ENCODE measurements at places on chromosomes 2 and 18. TPM values are rescaled to one million over a fixed set of nuclear protein-coding genes. Genes with fewer than 3 reads are reported as not detected.
A peak's percentile ranks its signal among the peaks of the same experiment; 100 is the strongest.

DNA sequence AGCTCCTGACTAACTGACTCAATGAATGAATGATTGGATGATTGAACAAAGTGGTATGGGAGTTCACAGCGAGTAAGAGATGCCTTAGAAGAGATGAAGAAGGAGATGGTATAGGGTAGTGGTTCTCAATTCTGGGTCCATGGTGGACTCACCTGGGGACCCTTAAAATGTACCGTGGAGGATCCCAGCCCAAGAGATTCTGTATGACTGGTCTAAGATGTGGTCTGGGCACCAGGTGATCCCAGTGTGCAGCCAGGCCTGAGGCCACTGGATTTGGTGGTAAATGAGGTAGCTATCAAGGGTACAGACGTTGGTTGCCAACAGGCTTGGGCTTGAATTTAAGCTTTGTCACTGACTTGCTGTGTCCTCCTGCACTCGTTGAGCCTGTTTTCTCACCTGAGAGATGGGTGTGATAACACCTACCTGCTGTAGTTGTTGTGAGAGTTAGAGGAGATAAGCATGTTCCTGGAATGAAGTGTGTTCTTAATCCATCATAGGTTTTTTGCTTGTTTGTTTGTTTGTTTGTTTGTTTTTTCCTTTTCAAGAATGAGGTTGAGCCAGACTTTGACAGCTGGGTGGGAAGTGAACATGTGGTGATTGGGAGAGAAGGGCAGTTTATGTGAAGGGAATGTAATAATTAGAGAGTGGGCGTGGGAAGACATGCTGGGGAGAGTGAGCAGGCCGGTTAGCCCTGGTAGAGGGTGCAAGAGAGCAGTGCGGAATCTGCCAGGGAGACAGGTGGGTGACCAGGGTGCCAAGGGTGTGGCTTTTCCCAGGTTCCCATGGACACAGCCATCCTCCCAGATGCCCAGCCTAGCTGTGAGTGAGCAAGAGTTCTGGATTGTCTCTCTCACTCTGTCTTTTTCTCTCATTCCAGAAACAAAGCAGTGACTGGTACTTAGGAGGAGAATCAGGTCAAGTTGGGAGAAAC, 31.4 kb upstream of the IL1B start:
- no peak for DNase-seq

DNA sequence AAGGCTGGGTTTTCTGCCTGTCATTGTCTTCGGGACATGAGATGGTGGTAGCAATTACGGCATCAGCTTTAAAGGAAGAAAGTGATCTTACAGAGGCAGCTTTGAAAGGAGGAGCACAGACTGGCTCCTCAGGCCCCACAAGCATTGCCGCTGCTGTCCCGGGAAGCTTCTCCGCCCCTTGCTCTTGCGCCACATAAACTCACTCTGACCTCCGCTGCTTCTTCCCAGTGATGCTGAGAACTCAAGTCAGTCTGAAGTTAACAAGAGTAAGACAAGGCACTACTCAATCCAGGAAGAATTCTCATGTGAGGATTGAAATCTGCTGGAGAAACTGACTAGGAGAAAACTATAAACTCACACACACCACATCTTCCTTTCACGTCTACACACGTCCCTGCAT, 112.4 kb upstream of the RIOK3 start:
- DNase-seq, result no peak

CHN1 gene
- 29.8 TPM for polyA plus RNA-seq

DNA sequence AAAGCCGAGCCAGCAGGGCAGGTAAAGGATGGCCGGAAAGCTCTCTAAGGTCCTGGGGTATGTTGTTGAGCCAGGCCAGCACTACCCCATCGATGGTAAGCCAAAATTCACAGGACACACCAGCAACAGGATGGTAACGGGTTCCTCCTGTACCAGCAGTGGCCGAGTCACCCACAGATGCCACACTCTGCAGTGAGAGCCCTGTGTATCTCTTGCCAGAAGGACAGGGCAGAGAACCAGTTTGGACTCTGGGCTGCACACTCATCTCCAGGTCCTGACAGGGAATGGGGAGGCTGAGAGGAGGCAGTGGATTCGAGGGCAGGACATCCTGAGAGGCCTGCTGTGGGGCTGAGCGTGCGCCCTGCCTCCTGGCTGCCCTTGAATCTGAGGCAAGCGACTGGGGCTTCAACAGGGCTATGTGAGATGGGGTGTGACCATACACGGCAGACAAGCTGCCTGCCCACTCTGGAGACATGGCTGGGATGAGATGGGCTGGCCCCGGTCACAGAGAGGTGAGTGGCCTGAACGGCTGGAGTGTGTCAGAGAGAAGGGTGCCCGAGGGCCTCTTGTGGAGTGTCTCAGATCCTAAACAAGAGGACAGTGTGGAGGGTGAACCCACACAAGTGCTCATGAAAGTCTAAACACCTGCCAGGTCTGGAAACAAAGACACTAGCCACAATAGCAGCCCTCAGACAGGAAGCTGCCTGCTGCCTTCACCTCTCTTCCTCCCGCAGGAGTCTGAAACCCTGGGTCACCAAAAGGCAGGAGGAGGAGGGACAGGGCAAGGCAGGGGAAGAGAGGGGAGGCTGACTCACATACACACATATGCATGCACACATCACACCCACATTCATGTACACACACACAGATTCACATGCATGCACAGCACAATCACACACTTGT, 182.3 kb downstream of the LOXHD1 start:
- no peak for DNase-seq

DNA sequence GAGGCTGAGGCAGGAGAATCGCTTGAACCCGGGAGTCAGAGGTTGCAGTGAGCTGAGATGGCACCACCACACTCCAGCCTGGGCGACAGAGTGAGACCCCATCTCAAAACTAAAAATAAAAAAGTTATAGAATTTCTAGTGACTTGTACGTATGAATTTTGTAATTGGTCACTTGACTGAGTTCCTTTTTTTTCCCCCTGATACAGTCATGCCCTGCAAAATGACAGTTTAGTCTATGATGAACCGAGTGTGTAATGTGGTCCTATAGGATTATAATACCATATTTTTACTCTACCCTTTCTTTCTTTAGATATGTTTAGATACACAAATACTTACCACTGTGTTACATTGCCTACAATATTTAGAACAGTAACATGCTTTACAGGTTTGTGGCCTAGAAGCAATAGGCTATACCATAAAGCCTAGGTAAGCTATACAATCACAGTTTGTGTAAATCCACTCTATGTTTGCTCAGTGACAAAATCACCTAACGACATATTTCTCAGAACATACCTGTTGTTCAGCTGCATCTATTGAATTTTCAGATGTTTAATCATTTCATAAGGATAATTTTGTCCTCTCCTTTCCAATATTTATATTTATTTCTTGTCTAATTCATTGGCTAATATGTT, 25.4 kb downstream of the SOCS6 start:
- no peak for DNase-seq

SLC19A3 gene
- polyA plus RNA-seq, result 7.4 TPM

DNA sequence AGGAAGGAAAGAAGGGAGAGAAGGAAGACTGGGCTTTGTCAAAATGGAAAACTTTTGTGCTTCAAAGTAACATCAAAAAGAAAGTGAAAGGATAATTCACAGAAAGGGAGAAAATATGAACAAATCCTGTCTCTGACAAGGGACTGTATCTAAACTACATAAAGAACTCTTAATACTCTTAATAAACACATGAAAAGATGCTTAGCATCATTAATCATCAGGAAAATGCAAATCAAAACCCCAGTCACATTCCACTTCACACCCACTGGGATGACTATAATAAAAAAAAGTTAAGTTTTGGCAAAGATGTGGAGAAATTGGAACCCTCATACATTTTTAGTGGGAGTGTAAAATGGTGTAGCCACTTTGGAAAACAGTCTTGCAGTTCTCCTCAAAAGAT, 11.8 kb upstream of the ZFP36L2 start:
- DNase-seq, result no peak

DNA sequence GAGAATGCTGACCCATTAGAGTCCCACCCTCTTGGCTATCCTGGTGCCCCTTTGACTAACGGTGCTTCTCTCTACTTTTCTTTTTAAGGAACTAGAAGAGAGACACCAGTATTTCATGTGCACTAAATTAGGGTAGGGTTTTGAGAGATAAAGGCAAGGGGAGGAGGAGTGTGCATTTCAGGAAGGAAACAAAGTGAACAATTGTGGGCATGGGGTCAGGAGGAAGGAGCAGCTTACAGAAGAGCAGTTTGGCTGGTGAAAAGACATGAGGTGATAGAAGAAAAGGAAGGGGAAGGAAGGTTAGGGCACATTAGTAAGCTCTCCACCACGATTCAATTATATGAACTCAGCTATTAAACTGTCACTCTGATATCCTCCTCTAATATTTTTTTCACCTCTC, 105.8 kb upstream of the CTAGE1 start:
- DNase-seq, result no peak

GRCh38 chr2:65108780-65109179, 21.1 kb downstream of the RAB1A start:
- no peak for DNase-seq

DNA sequence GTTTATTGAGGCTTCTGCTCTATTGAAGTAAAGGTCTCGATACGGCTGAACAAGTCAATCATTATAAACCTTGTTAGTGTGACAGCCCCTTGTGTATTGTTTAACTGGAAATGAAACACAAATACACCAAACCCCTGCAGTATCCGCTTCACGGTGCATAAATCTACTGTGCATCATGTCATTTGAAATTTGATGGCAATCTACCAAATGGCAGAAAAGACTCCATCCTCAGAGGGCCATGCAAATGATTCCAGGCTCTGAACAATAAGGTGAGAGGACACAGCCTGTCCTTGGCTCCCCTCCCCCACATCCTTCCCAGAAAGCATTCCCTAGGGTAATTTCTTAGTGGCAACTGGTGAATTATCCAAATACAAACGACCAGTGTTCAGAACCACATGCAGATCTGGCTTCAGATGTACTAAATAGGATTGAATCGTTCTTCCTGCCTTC, 80.6 kb downstream of the ADCYAP1 start:
- DNase-seq, result no peak

RBMS1 gene
- 138 TPM for polyA plus RNA-seq

GRCh38 chr2:31402388-31402787, 12.2 kb downstream of the XDH start:
- no peak for DNase-seq

TPGS2 gene
- polyA plus RNA-seq, result 107 TPM

DNA sequence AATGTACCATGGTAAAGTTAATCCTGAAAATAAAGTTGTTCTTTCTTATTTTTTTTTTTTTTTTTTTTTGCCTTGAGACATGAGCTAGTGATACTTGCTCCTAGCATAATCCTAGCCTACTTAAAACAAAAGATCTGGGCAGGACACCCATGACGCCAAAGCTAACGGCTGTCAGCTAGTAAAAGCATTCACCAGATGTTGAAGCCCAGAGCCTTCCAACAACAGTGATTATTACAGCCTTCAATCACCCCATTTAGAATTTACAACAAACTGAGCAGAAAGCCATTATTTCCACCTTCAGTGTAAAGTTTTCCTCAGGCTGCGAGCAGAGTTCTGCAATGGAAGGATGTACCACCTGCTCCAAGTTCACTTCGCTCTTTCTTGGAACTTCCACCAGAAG, 259.5 kb downstream of the SP3 start:
- no peak for DNase-seq

- no peak for DNase-seq
These were observed 1.2 kb upstream of the SELENOI start for GRCh38 chr2:26344581-26345282.

GRCh38 chr2:112256654-112257053, 1.8 kb upstream of the ZC3H8 start:
- no peak for DNase-seq

PUM2 gene
- polyA plus RNA-seq, result 115 TPM

GRCh38 chr2:164126960-164127660, 391.3 kb upstream of the FIGN start:
- DNase-seq, result peak; percentile 14

HAAO gene
- 36.3 TPM for polyA plus RNA-seq

- DNase-seq, result no peak
These were observed 37.2 kb downstream of the CASP10 start for GRCh38 chr2:201220102-201220570.

GRCh38 chr18:52723550-52723970, 383.6 kb downstream of the DCC start:
- DNase-seq, result no peak

DNA sequence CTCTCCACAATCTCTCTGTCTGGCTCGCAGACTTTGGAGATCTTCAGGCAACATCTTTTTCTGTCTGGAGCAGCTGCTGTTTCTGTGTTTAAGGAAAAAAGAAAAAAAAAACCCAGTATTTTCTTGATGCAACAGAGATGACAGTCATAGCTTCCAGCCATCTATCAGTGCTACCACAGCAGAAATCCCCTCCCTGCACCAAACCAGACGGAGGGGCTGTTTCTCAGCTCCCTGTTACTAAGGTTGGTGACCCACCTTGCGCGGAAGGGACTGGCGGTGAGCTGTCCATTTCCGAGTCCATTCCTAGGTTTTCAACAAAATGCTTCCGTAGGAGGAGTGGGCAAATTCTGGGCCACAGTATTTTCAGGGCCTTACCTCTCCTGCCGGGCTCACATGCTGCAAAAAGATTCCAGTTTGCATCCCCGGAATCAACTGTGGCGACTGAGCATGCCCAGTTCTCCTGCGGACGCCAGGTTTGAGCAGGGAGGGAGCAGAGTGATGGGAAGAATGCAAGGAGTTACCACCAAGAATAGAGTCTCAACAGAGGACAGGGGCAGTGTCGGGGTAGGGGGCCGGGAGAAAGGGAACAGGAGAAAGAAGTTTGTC, 1.2 kb downstream of the SLC4A10 start:
- no peak for DNase-seq

CIB4 gene
- 0.72 TPM for polyA plus RNA-seq

TMEM163 gene
- 1.2 TPM for polyA plus RNA-seq

All from left renal pelvis (tissue), 4 donors.